ENCODE measurements at places on chromosomes 7 and 10.

- DNase-seq: no peak
These were observed 915.8 kb downstream of the XPNPEP1 start for GRCh38 chr10:109007514-109007913.

- no peak for DNase-seq
These were observed 1.3 kb downstream of the NRCAM start for GRCh38 chr7:108454674-108455550.

DNA sequence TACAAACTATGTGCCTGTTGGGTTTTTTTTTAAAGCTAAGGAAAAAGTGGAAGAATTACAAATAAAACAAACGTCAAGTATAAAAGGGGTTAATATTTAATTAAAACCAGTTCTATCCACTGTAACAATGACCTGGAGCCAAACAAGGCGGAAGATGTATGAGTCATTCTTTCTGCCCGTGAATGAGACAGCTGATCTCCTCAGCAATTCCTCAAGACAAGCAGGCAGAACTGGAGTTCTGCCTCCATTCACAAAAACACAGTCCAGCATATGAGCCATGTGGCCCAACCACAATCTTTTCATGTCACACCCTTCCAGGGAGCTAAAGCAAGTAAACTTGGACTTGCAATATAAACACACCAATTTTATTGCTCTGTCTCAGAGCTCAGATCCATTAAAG, 8.4 kb downstream of the ETV1 start:
- DNase-seq: no peak

- no peak for DNase-seq
These were observed 243.5 kb upstream of the PITRM1 start for GRCh38 chr10:3415878-3416605.

DNA sequence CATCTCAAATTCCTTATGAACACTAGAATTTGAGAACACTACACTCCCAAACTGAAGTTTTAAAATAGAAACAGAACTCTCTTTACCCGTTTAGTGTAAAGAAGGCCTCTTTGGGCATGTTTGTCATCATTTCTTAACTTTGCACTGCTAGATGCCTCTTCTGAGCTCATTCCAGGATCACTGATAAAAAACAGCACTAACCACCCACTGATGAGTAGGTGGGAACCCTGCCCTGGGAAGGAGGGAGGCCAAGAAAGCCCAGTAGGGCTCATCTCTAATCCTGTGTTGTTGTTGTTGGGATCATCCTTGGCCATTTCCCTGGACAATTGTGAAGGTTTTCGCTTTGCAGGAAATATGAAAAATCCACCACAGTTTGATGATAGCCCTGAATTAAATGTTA, 68.2 kb downstream of the CUBN start:
- DNase-seq: no peak

- DNase-seq: no peak
These were observed 2.0 kb upstream of the GTPBP4 start for GRCh38 chr10:986137-986825.

DNA sequence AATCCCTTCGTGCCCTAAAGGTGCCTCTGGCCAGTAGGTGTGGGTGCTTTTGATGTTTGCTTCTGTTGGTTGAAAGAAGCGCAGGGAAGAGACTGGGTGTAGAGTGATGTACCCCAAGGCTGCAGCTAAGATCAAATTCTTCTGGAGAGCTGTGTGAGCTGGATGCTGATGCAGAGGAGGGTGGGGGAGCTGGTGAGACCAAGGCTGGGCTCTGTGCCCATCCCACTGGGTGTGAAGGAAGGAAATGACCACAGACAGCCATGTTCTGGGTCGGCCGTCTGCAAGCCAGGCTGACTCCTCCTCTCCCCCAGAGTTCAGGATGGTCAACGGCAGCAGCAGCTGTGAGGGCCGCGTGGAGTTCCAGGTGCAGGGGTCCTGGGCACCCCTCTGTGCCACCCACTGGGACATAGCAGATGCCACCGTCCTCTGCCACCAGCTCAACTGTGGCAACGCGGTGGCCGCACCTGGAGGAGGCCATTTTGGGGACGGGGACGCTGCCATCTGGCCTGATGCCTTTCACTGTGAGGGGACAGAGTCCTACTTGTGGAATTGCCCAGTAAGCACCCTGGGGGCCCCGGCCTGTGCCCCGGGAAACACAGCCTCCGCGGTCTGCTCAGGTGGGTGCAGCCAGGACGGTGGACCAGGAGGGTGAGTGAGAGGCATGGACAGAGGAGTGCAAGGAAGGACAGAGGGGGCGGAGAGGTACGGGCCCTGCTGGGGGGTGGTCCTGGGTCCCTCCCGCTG, 5.1 kb downstream of the SCART1 start:
- no peak for DNase-seq

DNA sequence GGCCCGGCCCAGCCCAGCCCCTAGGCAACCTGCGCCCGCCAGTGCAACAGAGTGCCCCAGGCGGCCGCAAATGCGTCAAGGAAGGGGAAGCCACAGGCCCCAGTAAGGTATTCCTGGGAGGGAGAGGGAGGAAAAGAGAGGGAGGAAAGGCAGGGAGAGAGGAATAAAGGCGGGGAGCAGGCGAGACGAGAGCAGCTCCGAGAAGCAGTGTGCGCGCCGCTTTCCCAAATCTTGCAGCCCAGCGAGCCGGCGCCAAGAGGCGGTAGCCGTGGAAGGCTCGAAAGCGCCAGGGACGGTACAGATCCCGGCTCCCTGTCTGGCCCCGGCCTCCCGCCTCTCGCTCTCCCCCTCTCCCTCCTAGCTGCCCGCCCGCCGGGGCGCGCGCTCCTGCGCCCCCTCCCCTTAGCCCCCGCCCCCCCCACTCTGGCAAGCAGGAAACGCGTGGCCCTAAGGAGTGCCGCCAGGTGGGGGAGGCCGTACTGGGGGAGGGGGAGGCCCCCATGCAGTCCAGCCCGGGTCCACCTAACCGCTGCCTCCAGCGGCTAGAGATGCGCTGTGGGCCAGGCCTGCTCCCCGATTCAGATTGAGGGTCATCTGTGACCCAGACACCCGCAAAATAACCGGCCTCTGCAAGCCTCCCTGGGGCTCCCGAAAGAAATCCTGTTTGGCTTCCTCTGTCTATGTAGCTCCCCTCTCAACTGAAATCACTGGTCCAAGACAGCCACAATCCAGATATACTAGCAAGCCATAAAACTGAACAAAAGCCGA, 4.3 kb downstream of the HOXA10 start:
- DNase-seq: no peak

DNA sequence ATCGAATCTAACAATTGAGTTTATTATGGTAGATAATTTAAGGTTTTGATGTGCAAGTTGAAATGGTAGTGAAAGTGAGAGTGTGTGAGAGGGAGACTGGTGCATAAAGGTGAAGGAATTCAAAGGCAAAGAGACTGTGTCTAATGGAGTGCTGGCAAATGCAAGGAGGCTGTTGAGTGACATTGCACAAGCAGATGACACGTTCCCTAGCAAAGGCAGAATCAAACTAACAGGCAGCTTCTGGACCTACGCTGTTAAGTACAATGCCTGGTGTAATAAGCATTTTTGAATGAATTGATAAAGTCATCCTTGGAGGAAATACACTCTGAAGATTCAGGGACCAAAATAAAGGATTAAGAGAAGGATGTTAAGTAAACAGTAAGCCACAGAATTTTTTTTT, 11.7 kb upstream of the GPR141 start:
- no peak for DNase-seq

- no peak for DNase-seq
These were observed 41.4 kb downstream of the MRC1 start for GRCh38 chr10:17850501-17850900.

DNA sequence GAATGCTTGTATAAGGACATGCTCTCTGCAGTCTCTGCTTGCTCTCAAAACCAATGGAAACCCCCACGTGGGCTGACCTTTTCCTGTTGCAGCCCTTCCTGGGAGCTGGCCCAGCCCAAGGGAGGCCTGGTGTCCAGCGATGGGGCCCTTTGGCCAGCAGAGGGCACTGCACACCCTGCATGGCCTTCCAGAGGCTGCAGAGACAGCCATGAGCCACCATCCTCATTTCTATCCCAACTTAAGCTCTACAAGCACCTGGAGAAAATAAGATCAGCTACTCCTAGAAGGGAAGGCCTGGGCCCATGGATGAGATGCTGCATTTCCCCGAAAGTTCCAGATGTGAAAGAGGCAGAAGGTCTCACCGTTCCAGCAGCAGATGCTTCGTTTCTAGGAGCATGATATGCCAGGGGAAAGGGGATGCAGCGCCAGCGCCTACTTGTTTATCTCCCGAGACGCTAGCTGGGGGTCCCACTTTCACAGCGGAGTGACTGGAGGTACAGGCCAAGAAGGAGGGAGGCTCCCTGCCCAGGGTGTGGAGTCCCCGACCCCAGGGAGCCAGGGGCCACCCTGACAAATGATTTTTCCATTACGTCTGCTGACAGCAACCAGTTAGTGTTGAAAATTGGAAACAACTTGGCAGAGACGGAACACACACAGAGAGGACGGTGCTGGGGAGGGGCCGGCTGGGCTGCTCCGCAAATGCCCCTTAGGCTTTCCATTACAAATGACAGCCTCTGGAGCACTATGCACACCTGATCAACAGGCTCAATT, 106.4 kb downstream of the ZRANB1 start:
- DNase-seq: peak; percentile 21

DNA sequence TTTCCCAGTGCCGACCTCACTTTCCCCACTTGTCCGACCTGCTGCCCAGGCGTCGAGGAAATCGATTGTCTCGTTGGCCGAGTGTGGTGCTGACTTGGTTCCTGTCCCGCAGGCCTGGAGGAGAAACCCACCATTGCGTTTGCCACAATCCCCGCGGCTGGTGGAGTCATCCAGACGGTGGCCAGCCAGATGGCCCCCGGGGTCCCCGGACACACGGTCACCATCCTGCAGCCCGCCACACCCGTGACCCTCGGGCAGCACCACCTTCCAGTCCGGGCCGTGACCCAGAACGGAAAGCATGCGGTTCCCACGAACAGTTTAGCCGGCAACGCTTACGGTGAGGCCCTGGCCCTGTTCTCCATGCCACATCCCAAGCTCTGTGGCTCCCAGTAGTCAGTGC, 14.5 kb upstream of the AP5Z1 start:
- DNase-seq: no peak

DNA sequence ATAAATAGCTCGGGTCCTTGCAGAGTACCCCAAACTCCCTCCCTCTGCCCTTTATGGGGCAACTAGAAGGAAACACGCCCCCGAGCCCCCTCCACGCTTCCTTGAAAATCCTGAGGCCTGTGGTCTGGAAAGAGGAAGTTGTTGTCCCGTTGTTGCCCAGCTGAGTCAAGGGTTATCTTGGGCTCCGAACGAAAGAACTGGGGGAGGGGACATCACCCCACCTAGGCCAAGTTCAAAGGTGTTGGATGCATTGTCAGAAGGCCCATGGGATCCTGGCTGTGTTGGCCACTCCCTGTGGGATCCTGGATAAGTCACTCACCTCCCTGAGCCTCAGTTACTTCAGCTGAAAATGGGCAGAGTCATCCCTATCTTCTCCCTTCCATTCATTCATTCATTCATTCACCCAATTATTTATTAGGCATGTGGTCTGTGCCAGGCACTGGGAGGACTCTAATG, at the start of gene CCL24:
Gene CCL24, minus strand, starts transcription at position 26 of the 456 bp plus-strand sequence. CDS start 91 bp downstream, outside the sequence.
- DNase-seq: no peak

DNA sequence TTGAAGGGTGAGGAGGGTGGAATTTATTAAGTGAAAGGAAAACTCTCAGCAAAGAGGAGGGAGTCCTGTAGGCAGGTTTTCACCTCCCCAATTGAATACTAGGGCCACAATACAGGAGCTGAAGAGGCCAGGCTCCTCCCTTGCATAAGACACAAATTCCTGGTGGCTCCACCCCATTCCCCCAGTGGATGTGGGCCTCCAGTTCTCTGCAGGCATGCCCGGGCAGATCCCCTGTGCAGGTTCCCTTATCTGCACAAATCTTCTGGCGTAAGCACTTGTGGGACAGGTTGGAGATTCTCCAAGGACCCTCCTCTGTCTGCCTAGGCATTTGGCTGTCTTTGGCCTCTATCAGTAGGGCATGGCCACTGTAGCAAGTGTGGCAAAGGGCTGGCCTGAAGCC, 847.1 kb upstream of the MBL2 start:
- DNase-seq: no peak

GRCh38 chr7:133550145-133550544, 297.3 kb downstream of the EXOC4 start:
- DNase-seq: no peak

DNA sequence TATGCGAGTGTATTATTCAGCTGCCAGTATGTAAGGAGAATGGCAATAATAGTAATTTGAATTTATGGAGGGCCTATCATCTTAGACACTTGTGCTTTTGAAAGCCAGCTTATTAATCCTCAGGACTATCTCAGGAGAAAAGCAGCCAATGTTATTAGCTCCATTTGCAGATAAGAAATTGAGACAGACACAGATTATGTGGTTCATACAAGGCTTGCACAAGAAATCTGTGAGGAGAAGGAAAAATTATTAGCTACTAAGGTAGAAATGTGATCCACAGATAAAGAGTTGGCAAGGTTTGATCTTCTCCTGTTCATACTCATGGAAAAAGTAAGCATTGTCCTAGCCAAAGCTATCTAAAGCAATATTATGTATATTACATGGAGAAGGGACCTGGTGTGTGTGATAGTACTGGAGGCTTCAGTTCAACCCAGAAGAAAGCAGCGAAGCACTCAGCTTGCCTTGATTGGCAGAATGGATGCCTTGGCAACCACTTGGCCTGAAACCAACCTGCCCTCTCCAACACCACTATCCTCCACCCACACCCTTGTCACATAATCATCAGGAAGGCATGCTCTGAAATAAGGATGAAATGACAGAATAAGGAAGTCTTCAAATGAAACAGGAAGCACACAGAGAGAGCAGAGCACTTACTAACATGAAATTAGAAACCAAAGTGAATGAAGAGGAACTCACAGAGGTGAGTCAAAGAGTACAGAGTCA, 18.0 kb downstream of the MACC1 start:
- DNase-seq: no peak

DNA sequence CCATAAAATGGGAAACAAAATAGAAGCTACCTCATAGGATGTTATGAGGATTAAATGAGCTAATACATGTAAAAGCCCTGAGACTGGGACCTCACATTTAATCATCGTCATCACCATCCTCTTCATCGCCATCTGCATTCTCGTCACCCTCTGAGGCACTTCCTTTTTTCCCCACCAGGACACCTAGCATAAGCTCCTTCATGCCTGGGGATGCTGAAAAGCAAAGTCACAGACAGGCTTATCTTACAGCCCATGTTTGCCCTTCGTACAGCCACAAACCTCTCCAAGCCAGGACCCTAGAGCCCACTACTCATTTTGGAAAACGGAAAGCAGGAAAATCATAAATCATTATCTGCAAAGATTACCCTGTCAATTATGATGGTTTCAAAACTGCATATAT, 249.6 kb downstream of the GPAM start:
- no peak for DNase-seq
